ENCODE measurements at places on chromosomes 13 and 19.

- no peak for DNase-seq
These were observed 243.0 kb downstream of the PCDH17 start for GRCh38 chr13:57874530-57874929.

GRCh38 chr13:32638739-32639138 is 52.5 kb downstream of the PDS5B start:
- no peak for DNase-seq

DNA sequence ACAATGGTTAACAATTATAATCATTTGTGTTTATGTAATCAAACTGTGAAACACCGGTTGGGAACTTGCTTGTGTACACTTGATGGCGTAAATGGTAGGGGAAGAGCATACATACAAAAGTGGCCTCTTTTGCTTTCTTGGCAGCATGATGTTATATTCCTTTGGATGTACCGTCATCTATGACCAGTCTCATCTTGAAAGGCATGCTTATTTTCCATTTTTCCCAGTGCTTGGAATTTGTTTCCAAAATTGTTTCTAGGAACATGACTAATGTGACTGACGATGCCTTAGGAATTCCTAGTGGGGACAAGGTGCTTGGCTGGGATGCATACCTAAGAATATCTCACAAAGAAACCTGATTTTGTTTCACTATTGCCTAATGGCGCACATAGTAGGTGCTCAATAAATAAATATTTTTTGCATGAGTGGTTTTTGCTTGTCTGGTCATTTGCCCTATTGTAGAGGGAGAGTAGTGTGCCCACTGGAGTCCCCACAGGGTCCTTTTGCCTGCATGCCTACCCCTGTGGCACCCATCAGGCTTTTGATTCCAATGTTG is 45.5 kb downstream of the SAE1 start:
- DNase-seq, result no peak

- no peak for DNase-seq
These were observed 5.8 kb downstream of the CD320 start for GRCh38 chr19:8302357-8302691.

DNA sequence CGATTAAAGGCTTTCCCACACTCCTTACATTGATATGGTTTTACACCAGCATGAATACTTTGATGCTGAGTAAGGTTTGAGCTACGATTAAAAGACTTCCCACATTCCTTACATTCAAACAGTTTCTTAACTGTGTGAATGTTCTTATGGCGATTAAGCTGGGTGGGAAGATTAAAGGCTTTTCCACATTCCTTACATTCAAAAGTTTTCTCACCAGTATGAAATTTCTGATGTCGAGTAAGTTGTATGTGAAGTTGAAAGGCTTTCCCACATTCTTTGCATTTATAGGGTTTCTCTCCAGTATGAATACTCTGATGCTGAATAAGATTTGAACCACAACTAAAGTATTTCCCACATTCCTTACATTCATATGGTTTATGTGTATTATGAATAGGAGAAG is 20.0 kb downstream of the ZNF780B start:
- no peak for DNase-seq

GRCh38 chr19:31140717-31141116 is 208.5 kb downstream of the TSHZ3 start:
- no peak for DNase-seq

- DNase-seq, result no peak
These were observed 107.7 kb upstream of the HTR2A start for GRCh38 chr13:47004540-47004939.

DNA sequence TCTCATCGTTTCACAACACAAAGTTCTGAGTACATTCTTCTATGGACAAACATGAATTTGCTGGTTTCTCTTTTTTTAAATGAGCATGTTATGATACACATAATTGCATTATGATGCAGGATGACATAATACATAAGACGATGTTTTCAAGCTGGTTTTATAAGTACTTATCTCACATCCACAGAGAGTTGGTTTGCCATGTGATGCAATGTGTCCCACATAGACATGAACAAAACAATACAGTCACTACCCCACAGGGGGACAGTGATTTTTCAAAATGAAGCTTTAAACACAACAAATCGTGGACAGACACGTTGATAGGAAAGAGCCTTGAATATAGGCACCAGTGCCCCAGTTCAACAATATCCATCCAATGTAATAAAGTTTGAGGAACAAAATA is 447.1 kb downstream of the KLF12 start:
- no peak for DNase-seq

Measured in neural progenitor cell (in vitro differentiated cells).